ENCODE measurements at places on chromosomes 7 and 10. TPM values are rescaled to one million over a fixed set of nuclear protein-coding genes. Genes with fewer than 3 reads are reported as not detected.

Gene ICA1
- 115 TPM for total RNA-seq

Gene HABP2
- 9.2 TPM for total RNA-seq

Gene DGKB
- total RNA-seq, result not detected

DNA sequence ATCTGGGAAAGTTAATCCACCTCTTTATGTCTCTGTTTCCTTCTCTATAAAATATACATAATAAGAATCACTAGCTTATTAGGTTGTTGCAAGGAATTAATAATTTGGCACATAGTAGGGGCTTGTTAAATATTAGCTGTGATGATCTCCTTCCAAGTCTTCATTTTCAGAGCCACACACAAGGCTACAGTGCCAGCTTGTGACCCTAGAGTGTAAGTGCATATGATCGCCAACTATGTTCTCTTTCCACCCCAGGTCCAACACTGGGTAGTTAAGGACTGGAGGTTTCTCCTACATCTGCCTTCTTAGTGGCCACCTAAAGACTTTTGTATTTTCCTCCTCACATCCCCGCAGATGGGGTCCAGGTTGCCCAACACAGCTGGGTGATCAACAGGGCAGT is 17.9 kb upstream of the ACSM6 start:
- H3K27ac ChIP-seq, result no peak overlapping the region
- no peaks in the 10 kb centered on the region for H3K36me3 ChIP-seq
- no peaks in the 10 kb centered on the region for H3K27me3 ChIP-seq
- no peak overlapping the region for H3K4me3 ChIP-seq
- DNase-seq, result no peak

GRCh38 chr10:49621561-49621960 is 7.7 kb downstream of the CHAT start:
- no peak overlapping the region for H3K27ac ChIP-seq
- H3K27me3 ChIP-seq, result no peaks in the 10 kb centered on the region
- no peaks in the 10 kb centered on the region for H3K4me1 ChIP-seq
- DNase-seq, result no peak
- H3K36me3 ChIP-seq, result no peaks in the 10 kb centered on the region
- no peak overlapping the region for H3K4me3 ChIP-seq

DNA sequence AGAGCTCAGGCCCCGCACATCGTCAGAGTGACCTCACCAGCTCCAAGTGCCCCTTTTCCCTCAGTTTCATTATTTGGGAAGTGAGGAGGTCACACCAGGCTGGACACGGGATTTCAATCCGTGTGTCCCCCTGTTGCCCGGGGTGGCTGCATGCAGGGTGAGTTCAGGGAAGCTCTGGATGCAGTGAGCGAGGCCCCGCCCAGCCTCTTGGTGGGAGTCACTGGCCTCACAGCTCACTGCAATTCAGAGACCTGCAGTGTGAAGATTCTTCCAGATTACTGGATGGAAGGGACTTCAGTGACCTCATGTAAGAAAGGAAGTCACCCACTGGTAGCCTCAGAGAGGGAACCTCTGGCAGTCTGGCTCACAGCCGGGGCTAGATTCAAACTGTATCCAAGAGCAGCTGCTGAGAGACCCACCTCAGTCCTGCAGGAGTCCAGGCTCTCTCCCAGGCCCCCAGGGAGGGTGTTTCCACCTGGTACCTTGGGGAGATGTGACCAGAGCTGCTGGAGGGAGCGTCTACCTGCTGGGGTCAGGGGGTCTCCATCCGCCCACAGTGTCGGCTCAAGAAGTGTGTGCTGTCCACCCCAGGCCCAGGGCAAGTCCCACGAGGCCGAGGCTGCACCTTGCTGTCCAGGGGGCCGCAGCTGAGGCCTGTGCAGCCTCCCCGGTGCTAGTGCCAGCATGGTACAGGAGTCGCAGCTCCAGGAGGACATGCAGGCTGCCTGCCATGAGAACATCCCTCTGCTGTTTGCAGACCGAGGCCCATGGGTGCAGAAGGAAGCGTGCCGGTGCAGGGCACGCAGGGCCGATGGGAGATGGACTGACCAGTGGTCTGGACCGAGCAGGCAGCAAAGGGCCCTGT is 54.4 kb downstream of the MGMT start:
- peaks cover 6% of the 10 kb centered on the region for H3K4me1 ChIP-seq
- H3K27ac ChIP-seq, result no peak overlapping the region
- no peaks in the 10 kb centered on the region for H3K27me3 ChIP-seq
- no peaks in the 10 kb centered on the region for H3K36me3 ChIP-seq
- DNase-seq, result no peak

DNA sequence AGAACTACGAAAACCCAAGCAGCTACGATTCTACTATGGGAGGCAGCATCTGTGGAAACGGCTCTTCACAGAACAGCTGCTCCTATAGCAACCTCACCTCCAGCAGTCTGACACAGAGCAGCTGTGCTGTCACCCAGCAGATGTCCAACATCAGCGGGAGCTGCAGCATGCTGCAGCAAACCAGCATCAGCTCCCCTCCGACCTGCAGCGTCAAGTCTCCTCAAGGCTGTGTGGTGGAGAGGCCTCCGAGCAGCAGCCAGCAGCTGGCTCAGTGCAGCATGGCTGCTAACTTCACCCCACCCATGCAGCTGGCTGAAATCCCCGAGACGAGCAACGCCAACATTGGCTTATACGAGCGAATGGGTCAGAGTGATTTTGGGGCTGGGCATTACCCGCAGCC is 81.6 kb upstream of the SAMD8 start:
- H3K4me3 ChIP-seq, result no peak overlapping the region
- no peaks in the 10 kb centered on the region for H3K27me3 ChIP-seq
- H3K4me1 ChIP-seq, result peaks cover 6% of the 10 kb centered on the region
- H3K36me3 ChIP-seq, result no peaks in the 10 kb centered on the region
- DNase-seq, result no peak
- no peak overlapping the region for H3K27ac ChIP-seq
